ENCODE measurements at places on chromosomes 2 and 18.

DNA sequence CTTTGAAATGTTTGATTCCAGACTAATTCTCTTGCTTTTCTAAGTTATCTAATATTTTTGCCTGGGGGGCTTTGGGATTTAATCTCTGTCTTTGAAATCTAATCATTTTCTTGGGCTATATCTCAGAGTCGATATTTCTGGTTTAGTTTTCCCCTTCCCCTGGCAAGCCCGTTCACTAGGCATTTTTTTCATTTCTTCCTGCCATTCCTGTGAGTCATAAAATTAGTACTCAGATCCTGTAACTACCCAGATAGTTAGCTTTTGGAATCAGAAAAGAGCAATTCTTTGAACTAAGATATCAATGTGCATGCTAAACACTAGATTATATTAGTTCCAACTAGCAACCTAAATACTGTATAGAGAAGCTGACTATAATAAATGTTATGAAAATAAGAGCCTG, 29.4 kb upstream of the RNF149 start:
- no peak for DNase-seq

GRCh38 chr2:16109821-16110310, 169.5 kb downstream of the MYCN start:
- DNase-seq, result no peak

DNA sequence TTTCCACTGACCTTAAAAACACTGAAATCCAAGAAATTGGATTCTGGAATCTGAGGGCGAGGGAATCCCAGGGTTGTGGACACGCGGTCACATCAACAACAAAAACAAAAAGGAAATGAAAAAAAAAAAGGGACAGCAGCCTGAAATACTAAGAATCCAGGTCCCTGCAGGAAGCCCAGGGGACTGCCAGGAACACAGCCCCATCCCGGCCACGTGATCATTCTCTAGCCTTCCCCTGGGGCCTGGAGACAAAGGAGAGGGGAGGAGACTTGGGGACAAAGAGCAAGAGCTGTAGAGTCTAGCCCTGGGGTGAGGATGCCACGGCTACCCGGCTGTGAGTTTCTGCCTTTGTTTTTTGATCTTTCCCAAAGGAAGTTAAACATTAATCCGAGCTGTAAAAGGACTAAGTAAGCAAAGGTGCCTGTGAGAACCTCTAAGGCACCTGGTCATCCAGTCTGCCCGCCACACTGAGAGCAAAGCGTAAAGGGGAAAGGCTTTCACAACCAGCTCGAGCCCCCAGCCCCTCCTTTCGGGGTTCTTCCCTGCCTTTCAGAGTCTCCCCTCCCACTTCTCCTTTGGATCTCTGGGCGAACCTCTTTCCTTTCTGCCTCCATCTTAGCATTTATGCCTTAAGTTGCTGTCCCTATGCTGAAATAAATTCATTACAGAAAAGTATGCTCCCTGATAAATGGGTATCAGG, 57.9 kb upstream of the MSH2 start:
- peak; percentile 100 for DNase-seq

DNA sequence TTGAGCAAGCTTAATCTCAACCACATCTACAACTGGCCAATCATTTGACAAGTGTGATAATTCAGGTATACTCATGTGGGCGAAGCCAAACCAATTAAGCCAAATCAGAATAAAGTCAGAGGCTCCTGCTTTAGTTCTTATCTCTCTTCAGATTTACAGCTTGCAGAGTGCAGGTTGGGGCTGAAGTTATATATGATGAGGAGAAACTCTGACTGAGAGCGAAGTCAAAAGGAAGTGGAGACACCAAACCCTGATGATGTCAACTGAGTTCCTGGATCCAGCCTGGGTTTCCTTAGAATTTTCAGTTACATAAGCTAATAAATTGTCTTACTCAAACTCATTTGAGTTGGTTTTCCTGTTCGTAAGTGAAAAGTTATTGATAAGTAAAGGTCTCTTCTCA, 73.9 kb downstream of the ASXL2 start:
- no peak for DNase-seq

DNA sequence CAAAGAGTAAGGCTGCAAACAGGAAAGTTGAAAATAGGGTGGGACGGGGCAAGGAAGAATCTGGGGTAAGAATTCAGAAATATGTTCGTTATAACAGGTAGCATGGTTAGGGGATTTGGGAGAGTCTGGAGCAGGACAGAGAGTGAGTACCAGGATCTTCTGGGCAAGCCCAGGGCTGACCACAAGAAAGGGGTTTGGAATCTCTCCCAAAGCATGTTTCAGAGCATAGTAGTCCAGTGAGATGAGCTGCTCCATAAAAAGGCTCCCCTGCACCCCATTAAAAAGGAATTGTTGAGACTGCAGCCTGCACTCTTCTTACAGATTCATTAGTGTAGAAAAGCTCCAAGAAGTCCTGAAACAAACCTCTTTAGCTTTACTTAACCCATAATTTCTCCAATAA, 291.1 kb downstream of the MTX2 start:
- no peak for DNase-seq

DNA sequence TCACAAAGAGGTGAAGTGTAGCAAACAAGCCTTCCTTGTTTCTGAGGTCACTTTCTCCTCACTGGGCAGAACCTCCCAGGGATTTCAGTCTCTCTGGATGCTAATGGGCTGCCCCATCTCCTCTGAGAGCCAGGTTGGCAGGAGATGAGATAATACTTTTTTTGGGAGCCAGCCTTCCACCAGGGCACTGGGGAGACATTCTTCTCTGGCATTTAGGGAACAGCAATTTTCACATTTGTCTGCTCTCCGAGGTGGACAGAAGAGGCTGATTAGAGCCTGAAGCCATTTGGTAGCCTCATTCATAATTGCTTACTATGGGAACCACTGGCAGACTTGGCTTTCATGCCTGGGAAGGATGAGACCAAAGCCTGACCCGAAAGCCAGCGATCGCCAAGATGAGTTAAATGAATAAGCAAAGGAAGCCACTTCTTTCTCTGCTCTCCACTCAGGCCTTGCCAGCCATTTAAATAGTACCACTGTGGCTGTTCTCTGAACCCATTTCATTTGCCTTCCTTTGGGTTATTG, 70.1 kb downstream of the NRP2 start:
- DNase-seq, result no peak

DNA sequence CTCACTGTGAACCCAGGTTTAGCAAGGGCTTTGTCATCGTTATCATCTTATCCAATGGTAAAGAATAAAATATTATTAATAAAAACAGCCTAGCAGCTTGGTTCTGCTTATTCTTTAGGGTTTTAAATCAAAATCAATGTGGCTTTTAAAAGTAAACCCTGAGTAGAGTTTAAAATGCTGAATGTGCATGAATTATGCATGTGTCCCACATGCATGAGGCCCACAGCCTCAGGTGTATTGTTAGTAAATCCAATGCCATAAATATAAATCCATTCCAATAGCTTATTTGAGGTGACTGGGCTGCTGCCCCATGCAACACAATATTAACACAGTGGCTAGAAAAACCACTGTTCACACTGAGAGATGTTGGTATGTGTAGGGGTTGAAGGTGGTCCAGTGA, 254.1 kb downstream of the HNMT start:
- DNase-seq, result no peak

- DNase-seq, result peak; percentile 35
Measured at GRCh38 chr2:121197369-121198091, 87.5 kb downstream of the TFCP2L1 start.

GRCh38 chr2:138267161-138267901, 234.2 kb upstream of the SPOPL start:
- DNase-seq, result no peak

- DNase-seq, result no peak
Measured at GRCh38 chr2:212141499-212141898, 397.1 kb downstream of the ERBB4 start.

DNA sequence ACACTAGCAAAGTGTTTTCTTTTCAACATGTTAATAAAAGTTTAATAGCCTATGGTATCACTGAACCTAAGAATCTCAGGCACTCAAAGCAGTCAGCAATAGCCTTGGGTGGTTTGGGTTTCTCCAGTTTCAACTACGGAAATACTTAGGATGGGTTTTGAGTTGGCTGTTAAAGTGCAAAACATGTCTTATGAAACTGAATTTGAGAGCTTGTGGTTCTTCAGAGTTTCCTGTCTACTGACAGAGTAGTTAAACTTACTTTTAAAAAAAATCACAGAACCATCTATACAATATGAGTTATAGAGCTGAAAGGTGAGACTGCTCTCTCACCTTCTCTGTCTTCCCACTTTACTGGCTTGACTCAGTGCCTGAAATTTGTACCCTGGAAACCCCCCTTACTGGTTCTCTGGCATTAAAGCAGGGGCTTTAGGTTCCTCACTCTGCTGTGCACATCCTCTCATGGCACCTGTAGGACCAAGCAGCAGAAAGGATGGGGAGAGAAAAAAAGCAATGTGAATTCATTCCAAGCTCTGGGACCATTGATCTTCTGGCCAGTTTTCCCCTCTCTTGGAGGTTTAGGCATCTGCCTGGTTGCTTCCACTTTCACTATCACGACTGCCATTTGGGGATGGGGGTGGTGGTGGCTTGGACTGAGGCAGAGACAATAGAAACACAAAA, 18.1 kb downstream of the CCDC141 start:
- no peak for DNase-seq

DNA sequence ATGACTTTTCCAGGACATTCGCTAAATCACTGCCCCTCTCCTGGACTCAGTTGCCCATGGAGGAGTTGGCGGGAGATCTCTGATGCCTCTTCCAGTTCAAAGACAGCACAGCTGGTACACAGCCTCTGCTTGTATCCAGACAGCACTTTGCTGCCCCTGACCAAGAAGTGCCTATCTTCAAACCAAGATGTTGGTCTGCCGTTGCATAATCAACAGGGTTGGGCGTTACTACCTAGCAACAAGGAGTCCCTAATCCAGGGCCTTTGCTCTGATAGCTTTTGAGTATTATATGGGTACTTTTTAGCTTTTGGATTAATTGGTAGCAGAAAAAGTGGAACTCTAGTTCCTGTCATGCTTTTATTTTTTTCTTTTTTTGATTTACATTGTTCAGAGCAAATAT, 166.6 kb downstream of the FAM210A start:
- no peak for DNase-seq

DNA sequence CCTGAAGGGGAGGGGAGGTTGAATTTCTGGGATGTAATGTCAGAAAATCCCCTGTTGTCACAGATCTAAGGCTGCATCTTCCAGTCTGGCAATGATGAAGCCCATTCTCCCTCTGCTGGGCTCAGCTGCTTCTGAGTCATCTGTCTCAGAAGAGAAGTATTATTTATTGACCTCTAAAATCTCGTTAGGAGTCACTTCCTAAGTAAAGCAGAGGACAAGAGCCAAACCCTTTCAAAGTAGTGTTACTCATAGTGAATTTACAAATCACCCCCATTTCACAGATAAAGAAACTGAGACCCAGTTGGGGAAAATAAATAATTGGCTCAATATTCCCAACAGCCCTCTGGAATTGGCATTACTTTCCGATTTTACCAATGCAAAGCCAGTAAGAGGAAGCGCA, 167.3 kb upstream of the SKOR2 start:
- no peak for DNase-seq

GRCh38 chr2:183125659-183126341, 1.6 kb downstream of the NUP35 start:
- no peak for DNase-seq

DNA sequence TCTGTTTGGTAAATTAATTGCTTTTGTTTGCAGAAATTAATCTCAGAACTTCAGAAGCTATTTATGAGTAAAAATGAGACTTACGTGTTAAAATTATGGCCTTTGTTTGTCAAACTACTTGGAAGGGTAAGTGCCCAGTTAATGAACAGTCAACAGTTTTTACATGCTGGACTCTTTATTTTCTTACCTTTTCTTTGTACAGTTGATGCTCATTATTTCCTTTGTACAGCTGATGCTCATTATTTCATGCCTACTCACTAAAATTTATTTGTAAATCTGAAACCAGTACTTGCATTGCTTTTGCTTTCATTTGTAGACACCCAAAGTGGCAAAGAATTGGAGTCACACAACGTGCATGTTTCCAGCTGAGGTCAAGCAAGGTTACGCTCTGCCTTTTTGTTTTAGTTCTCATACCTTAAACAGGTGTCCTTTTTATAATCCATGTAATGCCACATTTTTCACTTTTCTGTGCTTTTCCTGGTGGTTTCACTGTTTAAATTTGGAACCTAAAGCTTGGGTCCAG, 13.3 kb downstream of the RIF1 start:
- DNase-seq, result no peak

- DNase-seq, result no peak
Measured at GRCh38 chr2:8028981-8029380, 652.9 kb upstream of the ID2 start.

GRCh38 chr2:25374827-25375226, 33.1 kb upstream of the DNMT3A start:
- DNase-seq, result no peak

DNA sequence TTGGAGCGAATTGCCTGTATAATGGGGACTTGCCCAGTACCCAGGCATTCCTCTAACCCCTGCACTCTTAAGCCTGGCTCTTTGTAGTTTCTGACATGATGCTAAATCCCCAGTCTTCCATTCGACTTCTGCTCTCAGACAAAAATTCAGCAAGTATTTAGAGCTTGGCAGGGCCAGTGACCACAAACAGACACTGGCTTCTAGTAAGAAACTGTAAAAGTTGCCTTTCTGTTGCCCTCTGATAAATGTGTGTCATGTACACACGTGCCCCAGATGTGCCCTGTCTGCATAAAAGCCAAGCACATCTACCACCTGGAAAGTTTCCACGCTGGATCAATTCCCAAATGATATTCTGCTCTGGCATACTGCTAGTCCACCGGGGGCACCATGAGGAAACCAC, 18.0 kb downstream of the PAX3 start:
- no peak for DNase-seq

- DNase-seq, result no peak
Measured at GRCh38 chr18:68740966-68741365, 26.1 kb upstream of the TMX3 start.

GRCh38 chr2:43934567-43934966, 61.2 kb downstream of the LRPPRC start:
- DNase-seq, result no peak

- no peak for DNase-seq
Measured at GRCh38 chr18:68791801-68792200, 6.1 kb upstream of the CCDC102B start.

DNA sequence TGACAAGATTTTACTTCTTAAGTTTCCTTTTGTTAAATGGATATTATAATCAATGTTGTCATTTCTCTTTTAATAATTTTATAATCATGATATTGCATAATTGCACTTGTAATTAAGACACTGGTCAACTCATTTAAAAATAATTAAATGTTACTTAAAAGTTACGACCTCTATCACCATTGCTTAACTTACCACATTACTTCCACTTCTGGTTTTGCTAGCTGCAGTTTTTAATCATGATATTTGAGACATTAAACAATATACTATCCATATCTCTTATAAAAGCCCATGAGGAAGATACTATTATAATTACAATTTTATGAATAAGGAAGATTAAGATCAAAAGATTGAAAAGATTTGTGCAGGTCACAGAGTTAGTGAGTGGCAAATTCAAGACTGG, 502.0 kb downstream of the RNF144A start:
- DNase-seq, result no peak

GRCh38 chr2:64613276-64613675, 40.4 kb downstream of the SERTAD2 start:
- no peak for DNase-seq

GRCh38 chr2:223969856-223970255, 12.6 kb downstream of the MRPL44 start:
- no peak for DNase-seq

GRCh38 chr2:105432749-105433148, 33.9 kb upstream of the FHL2 start:
- DNase-seq, result no peak

Measured in SW480 (cell line).